Stimulated activated CD8-positive, alpha-beta memory T cell treated with anti-CD3 and anti-CD28 coated beads, Interleukin-12 subunit alpha, Interleukin-12 subunit beta, amount 100 ng/mL, for 1 hour (primary cell): ENCODE measurements at places on chromosomes 12 and 14.

GRCh38 chr12:115001571-115002180 is 317.7 kb upstream of the TBX3 start:
- no peak for DNase-seq

- no peak for DNase-seq
Measured at GRCh38 chr12:109621211-109621694, 47.7 kb downstream of the MVK start.

DNA sequence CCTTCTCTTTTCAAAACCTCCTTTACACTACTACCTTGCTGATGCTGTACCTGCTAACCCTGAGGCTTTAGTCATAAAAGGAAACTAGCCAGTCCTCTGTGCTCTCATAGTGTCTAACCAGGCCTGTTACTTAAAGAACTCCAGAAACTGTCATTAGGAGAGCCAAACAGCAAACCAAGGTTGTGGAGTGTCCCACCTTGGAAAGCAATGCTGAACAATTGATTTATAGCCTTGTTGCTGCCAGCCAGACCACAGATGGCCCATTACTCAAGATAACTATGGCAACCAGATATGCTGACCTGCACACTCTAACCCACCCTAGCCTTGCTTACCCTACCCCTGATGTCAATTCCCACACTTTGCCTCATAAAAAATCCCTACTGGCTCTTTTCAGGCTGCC is 26.5 kb upstream of the BCAT1 start:
- no peak for DNase-seq

- DNase-seq, result no peak
Measured at GRCh38 chr12:103799857-103800771, 40.9 kb downstream of the NT5DC3 start.

DNA sequence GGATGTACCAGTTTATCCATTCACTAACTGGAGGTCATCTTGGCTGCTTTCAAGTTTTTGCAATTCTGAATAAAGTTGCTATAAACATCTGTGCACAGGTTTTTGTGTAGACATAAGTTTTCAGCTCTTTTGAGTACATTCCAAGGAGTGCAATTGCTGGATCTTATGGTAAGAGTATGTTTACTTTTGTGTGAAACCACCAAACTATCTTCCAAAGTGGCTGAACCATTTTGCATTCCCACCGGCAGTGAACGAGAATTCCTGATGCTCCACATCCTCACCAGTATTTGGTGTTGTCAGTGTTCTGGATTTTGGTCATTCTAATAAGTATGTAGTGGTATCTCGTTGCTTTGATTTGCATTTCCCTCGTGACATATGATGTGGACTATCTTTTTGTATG is 150.5 kb upstream of the BCL2L14 start:
- DNase-seq, result no peak

DNA sequence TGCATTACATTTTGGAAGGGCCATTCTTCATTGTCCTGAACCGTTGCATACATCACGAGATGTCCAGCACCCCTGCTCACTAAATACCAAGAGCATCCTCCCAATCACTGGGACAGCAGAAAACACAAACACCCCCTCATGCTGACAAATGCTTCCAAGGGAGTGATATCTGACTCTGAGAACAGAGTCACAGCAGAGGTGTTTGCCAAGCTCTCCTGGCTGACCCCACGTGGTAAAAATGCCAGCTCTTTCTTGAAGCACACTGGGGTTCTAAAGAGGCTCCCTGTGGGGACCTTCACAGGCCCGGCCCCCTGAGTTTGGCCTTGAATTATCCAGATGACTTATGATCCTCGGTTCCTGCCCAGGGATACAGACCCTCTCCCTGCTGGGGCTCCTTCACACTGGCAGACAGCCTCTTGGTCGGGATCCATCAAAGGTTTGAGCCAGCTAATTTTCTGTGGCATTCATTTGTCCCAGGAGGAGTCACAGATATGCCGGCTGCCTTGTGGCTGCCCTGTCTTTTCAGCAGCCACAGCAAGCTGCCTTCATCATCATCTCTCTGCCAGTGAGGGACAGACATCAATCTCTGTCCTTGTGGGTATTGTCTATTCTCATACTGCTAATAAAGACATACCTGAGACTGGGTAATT is 43.1 kb upstream of the PSMC1 start:
- DNase-seq, result no peak

- no peak for DNase-seq
Measured at GRCh38 chr12:122932207-122932606, 34.1 kb downstream of the ABCB9 start.

- DNase-seq, result no peak
Measured at GRCh38 chr12:123151457-123152454, 866 bp upstream of the PITPNM2 start.

GRCh38 chr12:7917392-7918267 is 18.4 kb downstream of the SLC2A3 start:
- DNase-seq, result no peak

- no peak for DNase-seq
Measured at GRCh38 chr14:79631276-79631675, 580.0 kb downstream of the DIO2 start.

DNA sequence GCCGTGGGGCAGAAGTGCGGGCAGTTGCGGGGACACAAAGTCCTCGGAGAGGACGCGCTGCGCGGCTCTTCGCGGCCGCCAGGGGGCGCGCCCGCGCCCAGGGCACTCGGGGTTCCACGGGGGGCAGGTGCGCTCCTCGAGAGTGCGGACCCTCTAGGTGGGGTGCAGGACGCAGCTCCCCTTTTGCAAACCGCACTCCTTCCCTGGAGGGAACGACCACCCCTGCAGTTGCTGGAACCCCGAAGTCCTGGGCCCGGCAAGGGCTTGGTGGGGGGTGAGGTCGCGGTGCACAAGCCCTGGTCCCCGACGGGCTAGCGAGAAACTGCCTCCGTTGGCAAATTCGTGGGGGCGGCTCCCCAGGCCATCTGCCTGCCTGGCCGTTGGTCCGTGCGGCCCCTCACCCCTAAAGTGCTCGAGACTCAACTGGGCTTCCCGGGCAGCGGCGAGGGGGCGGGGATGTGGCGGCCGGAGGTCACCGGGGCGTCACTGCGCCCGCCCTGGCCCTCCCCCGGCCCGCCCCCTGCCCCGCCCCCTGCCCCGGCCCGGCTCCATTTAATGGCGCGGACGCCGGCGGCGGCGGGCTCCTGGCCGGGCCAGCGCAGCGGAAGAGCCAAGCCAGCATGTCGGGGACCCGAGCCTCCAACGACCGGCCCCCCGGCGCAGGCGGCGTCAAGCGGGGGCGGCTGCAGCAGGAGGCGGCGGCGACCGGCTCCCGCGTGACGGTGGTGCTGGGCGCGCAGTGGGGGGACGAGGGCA is at the start of gene ADSS1:
ADSS1 (plus strand) TSS at position 579 of the 756 bp plus-strand sequence; CDS start at position 621, 42 bp downstream.
- peak; percentile 18 for DNase-seq

GRCh38 chr14:75904311-75904710 is 77.5 kb downstream of the TGFB3 start:
- no peak for DNase-seq

- no peak for DNase-seq
Measured at GRCh38 chr12:72369423-72369959, 97.3 kb downstream of the TRHDE start.

- DNase-seq, result no peak
Measured at GRCh38 chr14:103932791-103933490, 4.7 kb downstream of the TDRD9 start.

- no peak for DNase-seq
Measured at GRCh38 chr14:96893966-96894622, 96.9 kb downstream of the VRK1 start.

GRCh38 chr14:21229821-21230220 is 39.4 kb downstream of the HNRNPC start:
- DNase-seq, result no peak

- no peak for DNase-seq
Measured at GRCh38 chr12:111201036-111201435, 167.9 kb downstream of the PHETA1 start.
